Iris pigment epithelial cell (primary cell): ENCODE measurements at places on chromosomes 13 and 19.

- DNase-seq = no peak
These were observed 15.8 kb downstream of the DEDD2 start for GRCh38 chr19:42201489-42202289.

GRCh38 chr13:66751691-66752090 is 478.4 kb downstream of the PCDH9 start:
- no peak for DNase-seq

GRCh38 chr19:41570179-41570578 is 5.8 kb upstream of the CEACAM21 start:
- no peak for DNase-seq

DNA sequence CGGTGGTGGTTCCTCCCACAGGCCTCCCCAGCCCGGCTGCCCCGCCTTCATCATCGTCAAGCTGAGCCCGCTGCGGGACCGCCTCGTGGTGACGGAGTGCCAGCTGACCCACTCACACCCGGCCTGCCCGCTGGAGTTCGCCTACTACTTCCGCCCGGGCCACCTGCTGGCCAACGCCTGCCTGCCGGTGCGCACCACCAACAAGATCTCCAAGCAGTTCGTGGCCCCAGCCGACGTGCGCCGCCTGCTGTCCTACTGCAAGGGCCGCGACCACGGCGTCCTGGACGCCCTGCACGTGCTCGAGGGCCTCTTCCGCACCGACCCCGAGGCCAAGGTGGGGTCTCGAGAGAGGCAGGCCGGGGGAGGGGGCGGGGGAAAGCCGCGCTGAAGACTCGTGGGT is 12.0 kb downstream of the ZSWIM9 start:
- no peak for DNase-seq

GRCh38 chr19:34228347-34228746 is 26.0 kb upstream of the GARRE1 start:
- DNase-seq = no peak

DNA sequence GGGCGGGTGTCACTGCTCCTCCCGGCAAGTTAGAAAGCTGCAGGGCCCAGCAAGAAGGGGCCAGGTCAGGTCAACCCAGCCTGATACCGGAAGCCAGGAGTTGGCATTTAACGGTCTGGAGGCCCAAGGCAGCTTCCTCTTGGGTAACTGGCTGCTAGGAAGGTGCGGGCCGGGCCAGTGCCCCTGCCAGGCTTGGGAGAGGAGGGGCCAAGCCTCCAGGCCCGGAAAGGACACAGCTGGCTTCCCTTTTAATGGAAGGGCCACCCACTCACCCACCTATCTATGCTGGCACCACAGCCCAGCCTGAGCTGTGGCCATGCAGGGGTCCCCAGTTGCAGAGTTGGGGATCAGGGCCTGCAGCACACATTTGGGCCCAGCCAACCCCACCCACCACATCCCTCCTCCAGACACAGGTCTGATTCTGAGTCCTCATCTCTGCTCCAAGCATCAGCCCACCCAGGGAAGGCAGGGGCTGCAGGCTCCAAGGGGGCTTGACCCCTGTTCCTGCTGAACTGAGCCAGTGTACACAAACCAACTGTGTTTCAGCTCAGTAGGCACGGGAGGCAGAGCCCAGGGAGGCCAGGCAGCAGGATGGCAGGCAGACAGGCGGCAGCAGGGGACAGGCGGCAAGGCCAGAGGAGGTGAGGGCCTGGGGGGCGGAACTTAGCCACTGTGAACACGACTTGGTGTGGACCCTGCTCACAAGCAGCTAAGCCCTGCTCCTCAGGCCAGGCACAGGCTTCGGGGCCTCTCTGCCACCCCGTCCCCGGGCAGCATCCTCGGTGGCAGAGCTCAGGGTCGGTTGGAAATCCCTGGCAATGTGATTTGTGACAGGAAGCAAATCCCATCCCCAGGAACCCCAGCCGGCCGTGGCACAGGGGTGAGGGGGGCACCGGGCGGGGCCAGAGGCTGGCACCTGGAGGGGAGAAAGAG is 40.8 kb downstream of the ZSWIM4 start:
- DNase-seq = no peak

DNA sequence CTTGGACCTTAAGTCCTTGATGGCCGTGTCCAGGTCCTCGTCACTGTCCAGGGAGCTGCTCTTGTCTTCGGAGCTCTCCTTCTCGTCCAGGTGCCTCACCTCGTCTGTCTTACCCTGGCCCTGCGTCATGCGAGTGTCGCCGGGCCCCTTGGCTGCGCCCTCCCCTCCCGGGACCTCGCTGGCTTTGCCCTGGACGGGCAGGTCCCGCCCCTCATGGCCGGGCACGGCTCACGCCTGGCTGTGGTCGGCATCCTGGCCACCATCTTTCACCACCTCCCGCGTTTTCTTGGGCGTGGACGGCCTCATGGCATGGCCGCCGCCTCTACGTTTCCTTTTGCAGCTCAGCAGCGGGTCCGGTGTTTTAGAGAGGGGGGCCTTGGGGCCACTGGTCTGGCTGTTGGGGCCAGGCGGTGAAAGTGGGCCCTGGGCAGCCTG is 14.8 kb downstream of the RB1 start:
- no peak for DNase-seq

DNA sequence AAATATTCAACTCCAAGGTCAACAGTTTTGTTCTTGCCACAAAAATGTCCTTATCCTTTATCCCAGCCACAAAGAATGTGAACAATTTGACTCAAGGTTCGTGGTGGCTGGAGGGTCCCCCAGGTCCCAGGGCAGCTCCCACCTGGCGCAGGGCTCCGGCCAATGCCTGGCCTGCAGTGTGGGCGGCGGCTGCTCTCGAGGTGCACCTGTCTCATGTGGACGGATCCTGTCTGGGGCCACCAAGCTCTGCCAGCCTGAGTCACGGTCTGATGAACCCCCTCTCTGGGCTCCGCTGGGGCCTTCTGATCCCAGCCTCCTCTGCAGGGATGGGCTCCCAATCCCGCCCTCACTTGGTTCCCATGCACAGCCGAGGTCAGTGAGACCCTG is 49.4 kb downstream of the GAS6 start:
- DNase-seq = peak; percentile 51

- DNase-seq = peak; percentile 35
These were observed 7.7 kb downstream of the PGLYRP1 start for GRCh38 chr19:46014941-46015686.
